ENCODE measurements at places on chromosomes 3 and 15. TPM values are rescaled to one million over a fixed set of nuclear protein-coding genes. Genes with fewer than 3 reads are reported as not detected.

DNA sequence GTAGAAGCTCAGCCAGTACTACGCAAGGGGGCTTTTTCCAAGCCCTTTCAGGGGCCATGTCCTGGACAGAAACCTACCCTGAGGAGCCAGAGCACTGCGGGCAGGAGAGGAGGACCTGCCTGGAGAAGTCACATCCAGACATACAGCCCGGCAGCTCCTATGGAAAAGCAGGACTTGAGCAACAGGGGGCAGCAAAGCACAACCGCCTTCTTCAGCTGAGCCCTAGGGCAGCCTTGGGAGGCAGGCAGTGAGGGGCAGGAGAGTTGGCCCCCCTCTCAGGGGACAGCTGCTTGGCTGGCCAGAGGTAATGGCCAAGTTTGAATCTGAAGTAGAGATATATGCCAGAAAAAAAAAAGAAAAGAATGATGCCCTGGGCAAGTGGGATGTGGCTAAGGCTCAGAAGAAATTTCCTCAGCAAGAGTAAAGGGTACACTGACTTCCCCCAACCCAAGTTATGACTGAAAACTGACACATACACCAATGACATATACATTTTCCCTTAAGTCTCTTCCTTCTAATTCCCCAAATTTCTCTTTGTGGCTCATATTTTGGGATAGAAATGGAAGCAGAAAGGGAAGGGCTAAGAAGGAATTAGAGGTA, 56.9 kb downstream of the CYP19A1 start:
- DNase-seq: no peak

The PIGZ gene
- 1.8 TPM for polyA plus RNA-seq

DNA sequence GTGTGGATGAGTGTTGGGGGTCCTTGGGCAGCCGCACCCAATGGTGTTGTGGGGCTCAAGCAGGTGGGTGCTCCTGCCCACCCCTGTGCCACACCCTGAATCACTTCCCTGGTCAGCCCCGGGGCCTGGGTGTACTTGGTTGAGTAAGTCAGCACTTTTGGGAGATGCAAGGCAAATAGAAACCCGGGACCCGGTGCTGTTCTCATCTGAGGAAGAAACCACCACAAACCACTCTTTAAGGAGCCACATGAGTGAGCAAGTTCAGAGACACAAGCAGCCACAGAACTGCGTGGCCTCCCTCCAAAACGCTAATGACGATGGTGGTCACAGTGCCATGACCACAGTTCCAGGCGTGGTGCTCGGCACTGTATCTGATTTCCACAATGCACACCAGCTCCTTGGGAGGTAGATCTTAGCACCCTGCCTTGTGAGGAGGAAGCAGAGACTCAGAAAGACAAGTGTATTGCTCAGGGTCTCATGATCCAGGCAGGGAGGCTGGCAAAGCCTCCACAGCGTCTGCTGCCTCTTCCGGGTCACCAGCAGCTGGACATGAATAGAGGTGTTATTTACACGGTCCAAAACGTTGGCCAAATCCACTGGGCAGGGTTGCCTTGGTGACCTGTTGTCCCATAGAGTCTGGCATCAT, 118.2 kb upstream of the ALDH1A3 start:
- DNase-seq: no peak

DNA sequence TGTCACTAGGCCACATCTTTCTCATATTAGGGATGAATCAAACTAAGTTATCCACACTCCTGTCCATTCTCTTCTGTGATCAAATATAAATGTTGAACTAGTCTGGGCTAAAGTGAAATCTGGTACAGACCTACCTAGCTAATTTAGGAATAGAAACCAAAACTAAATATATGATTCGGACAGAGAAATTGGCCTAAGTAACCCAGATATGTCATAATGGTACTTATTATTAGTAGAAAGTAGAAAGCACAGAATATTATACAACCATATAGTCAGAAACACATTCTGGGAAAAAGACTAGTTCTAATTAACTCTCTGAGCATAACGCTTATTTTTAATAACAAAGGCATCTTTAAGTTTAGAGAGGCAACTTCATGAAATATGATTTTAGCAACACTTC, 389.0 kb downstream of the LSAMP start:
- DNase-seq: no peak

The SPSB4 gene
- 17.1 TPM for polyA plus RNA-seq

DNA sequence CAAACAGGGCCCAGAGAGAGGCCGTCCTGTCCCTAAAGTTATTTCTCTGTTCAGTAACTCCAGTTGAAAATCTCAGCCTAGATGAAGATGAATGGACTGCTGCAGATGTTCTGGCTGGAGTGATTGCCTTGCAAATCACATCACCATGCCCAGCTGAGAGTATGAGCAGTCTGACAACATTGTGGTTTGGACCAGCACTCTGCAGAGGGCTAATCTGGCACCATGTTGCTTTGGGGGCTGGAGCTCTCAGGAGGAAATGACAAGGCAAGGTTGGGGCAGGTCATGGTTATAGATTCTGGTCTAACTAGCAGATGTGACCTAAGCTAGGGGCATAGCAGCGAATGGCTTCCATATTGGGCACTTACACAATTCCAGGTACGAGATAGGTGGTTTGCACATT, 314.2 kb downstream of the CLSTN2 start:
- no peak for DNase-seq

The MYD88 gene
- polyA plus RNA-seq: 28.8 TPM

All from right renal pelvis (tissue), 4 donors.